Mammary microvascular endothelial cell (primary cell): ENCODE measurements at places on chromosomes 4 and X. TPM values are rescaled to one million over a fixed set of nuclear protein-coding genes. Genes with fewer than 3 reads are reported as not detected.

The RNF128 gene
- not detected in 2 replicates for total RNA-seq

The CXCL6 gene
- 0.67 and 1.5 TPM in 2 replicates for total RNA-seq

The FHIP1A gene
- total RNA-seq = 0.40 and 1.4 TPM in 2 replicates

The DGAT2L6 gene
- total RNA-seq = 0.20 TPM in 1 of 2 replicates, not detected in the other

The PPP2R2C gene
- total RNA-seq = not detected in 2 replicates

The NDNF gene
- total RNA-seq = 0.33 and 0.39 TPM in 2 replicates

The LGI2 gene
- not detected in 2 replicates for total RNA-seq

The NHS gene
- under 0.01 and 0.07 TPM in 2 replicates for total RNA-seq

The HELT gene
- total RNA-seq = not detected in 2 replicates

The PRR32 gene
- not detected in 2 replicates for total RNA-seq

The GIMD1 gene
- not detected in 2 replicates for total RNA-seq

The TRAPPC2 gene
- 11.2 and 12.5 TPM in 2 replicates for total RNA-seq

The TXLNG gene
- 9.5 and 10.9 TPM in 2 replicates for total RNA-seq

The TKTL2 gene
- total RNA-seq = not detected in 2 replicates

The PAGE2B gene
- total RNA-seq = not detected in 2 replicates

The SMIM10L2A gene
- 0.10 and 0.20 TPM in 2 replicates for total RNA-seq

The F8 gene
- 2.1 and 3.1 TPM in 2 replicates for total RNA-seq
